NCI-H2029 treated with DMSO at 0.1 percent for 48 hours (cell line): ENCODE measurements at places on chromosomes 4 and X.

DNA sequence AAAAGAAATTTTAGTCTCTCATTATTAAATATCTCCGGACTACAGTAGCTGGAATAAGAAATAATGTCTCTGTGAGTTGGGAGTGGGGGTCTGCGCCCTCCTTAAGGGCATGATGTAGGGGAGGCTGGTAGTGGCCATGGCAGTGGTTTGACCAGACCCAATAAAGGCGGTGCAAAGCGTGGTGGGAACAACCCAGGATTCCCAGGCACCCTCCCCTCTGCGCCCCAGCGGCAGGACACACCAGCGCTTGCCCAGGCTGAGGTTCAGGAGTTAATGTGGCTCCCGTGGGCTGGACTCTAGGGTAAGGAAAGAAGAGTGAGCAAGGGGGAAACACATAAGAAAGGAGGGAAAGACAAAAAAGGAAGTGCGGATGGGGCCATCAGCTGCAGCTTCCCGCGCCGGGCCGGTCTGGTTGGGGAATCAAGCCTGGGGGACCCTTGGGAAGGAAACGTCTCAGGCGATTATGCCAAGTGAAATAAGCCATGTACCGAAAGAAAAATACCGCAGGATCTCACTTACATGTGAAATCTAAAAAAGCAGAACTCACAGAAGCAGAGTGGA lies 157.5 kb upstream of the SMIM31 start:
- DNase-seq, result no peak

- no peak for DNase-seq
Observed at GRCh38 chr4:17098996-17099395, 200.6 kb upstream of the LDB2 start.

- no peak for DNase-seq
Observed at GRCh38 chr4:48130100-48130499, 4.0 kb downstream of the TXK start.

DNA sequence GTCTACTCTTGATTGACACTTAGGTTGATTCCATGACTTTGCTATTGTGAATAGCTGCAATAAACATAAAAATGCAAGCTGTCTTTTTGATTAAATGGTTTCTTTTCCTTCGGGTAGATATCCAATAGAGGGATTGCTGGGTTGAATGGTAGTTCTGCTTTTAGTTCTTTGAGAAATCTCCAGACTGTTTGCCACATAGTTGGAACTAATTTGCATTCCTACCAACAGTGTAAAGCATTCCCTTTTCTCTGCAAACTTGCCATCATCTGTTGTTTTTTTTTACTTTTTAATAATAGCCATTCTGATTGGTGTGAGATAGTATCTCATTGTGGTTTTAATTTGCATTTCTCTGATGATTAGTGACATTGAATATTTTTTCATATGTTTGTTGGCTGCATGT lies 122.2 kb upstream of the PRKG2 start:
- no peak for DNase-seq

DNA sequence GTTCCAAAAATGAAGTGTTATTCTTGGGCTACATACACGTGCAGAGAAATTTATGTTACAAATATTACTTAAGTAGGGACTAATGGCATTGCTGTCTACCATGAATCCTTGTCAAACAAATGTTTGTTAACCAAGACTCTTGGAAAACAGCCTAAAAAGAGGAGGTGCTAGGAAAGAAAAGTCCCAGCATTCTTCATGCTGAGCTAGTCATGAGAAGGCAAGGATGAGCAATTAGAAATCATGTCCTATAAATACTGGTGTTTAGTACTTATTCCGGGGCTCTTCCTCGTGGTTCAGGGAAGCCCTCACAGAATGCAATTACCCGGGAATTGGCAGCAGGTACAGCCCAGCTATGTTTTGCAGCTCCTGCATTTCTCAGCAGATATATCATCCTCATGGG lies 378.1 kb upstream of the FTHL17 start:
- DNase-seq, result no peak

- no peak for DNase-seq
Observed at GRCh38 chrX:15750611-15751154, 12.6 kb downstream of the CA5B start.

DNA sequence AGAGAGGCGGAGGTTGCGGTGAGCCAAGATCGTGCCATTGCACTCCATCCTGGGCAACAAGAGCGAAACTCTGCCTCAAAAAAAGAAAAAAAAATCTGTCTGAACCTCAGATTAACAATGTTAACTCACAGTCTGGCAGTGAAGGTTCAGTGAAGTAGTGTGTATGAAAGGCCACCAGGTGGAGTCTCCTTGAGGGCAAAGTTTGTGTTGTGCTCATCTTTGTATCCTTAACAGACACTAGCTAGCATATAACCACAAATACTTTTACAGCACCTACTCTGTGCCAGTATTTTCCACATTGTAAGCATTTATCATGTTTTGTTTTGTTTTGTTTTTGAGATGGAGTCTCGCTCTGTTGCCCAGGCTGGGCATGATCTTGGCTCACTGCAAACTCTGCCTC lies 46.0 kb upstream of the MGST2 start:
- DNase-seq, result no peak

- DNase-seq, result peak; percentile 62
Observed at GRCh38 chr4:19455850-19456602, 795.7 kb upstream of the SLIT2 start.

- DNase-seq, result no peak
Observed at GRCh38 chr4:102466298-102466697, 34.9 kb upstream of the NFKB1 start.

DNA sequence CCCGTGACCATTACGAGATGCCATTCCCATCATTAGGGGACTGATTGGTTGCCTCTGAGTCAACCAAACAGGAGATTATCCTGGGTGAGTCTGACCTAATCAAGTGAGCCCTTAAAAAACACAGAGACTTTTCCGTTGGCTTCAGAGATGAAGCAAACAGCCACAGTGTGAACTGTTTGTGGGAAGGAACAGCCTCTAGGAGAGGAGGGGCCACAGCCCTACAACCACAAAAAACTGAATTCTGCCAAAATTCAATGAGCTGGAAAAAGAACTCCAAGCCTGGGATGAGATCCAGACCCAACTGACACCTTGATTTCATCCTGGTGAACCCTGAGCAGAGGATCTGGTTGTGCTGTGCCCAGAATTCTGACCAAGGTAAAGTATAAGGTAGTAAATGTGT lies 31.3 kb upstream of the TBL1X start:
- DNase-seq, result no peak

DNA sequence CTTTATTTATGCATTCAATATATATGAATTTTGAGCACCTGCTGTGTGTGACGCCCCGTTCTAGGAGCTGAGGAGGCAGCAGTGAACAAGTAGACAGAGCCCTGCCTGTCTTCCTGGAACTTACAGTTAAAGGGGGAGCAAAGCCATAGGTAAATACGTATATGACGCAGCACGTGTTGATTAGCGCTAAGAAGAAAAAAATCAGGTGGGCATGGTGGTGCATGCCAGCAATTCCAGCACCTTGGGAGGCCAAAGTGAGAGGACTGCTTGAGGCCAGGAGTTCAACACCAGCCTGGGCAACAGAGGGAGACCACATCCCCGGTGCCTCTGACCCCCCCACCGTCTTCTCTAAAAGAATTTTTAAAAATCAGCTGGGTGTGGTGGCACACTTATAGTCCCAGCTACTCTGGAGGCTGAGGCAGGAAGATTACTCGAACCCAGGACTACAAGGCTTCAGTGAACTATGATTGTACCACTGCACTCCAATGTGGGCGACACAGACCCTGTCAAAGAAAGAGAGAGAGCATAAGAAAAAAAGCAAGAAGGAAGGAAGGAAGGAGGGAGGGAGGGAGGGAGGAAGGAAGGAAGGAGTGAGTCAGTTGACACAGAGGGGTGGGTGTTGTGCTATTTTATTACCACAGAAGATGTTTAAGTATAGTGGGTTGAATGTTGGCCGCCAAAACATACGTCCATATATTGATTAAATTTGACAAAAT lies 5.4 kb upstream of the KIAA0232 start:
- no peak for DNase-seq

- DNase-seq, result peak; percentile 59
Observed at GRCh38 chr4:18389115-18389514, 367.6 kb upstream of the LCORL start.

DNA sequence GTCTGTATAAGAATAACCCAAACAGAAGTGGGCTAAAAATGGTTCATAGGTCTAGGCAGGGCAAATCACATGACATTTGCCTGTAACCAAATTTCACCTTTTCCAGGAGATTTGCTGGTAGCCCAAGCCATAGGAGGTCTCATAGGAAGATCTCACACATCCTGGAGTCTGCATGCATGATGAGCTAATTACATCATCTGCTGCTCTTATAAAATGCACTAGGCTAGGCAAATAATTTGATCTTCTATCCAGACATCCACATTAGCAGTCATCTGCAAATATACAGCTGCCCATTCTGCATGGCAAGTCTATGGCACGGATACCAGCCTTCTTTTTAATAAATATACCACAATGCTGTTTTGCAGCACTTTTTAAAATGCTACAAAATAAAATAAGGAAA lies 87.2 kb downstream of the MAPK10 start:
- DNase-seq, result no peak

DNA sequence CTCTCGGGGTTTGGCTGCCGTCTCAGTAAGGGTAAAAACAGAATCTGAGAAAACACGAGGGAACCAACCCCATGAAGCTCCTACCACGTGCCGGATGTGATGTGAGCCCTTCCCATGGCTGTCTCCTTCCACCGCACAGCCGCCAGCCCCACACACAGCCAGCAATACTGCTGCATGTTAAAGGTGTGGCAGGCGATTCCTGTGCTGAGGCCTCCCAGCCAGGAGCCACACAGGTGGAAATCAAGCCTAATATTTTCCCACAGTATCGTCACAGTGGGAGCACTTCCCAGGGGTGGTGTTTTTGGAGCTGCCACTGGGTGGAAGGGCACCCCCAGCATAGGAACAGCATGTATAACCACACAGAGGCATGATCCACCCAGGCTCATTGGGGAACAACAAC lies 77.5 kb downstream of the SLC2A9 start:
- DNase-seq, result no peak

- DNase-seq, result no peak
Observed at GRCh38 chr4:121307445-121308327, 73.1 kb downstream of the QRFPR start.

DNA sequence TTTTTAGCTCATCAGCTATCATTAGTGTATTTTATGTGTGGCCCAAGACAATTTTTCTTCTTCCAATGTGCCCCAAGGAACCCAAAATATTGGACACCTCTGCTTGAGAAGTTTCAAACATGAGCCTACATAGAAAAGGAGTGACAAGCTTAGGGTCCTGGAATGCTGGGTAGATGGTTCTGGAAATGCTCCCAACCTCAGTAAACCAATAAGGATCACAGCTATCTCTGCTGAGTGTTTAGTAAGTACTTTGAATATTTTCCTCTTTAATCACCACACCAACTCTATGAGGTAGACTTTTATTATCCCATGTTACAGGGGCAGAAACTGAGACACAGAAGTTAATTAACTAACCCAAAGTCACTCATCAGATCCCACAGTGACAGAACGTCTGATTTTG lies 164.9 kb upstream of the KLF3 start:
- DNase-seq, result no peak

- no peak for DNase-seq
Observed at GRCh38 chrX:121836000-121836399, 788.6 kb downstream of the GLUD2 start.

GRCh38 chr4:77433418-77433733 lies 172.2 kb upstream of the CXCL13 start:
- DNase-seq, result peak; percentile 63

DNA sequence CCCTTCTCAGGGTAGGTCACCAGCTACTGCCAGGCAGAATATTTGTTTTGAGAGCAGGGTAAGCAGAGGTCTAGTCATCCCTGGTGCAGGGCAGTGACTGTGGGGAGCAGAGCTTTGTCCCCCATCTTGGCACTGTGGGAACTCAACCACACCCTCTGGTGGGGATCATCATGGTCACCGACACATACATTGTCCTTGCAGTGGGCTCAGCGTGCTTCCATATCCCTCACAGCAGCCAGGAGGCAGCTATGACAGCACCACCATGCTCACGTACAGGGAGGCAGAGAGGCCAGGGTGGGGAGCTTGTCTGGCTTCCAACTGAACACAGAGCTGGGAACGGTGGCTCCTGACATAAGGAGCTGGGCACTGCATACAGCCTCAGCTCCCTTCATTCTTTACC lies 102.3 kb downstream of the ENPP6 start:
- no peak for DNase-seq

- DNase-seq, result no peak
Observed at GRCh38 chr4:113112338-113112978, 63.0 kb downstream of the ANK2 start.

- DNase-seq, result no peak
Observed at GRCh38 chr4:128630871-128631270, 178.6 kb upstream of the JADE1 start.

GRCh38 chr4:5143306-5143861 lies 92.1 kb downstream of the STK32B start:
- no peak for DNase-seq

GRCh38 chrX:44035571-44035970 lies 62.4 kb upstream of the NDP start:
- DNase-seq, result no peak

- DNase-seq, result peak; percentile 8
Observed at GRCh38 chr4:48127231-48127630, 6.8 kb downstream of the TXK start.

DNA sequence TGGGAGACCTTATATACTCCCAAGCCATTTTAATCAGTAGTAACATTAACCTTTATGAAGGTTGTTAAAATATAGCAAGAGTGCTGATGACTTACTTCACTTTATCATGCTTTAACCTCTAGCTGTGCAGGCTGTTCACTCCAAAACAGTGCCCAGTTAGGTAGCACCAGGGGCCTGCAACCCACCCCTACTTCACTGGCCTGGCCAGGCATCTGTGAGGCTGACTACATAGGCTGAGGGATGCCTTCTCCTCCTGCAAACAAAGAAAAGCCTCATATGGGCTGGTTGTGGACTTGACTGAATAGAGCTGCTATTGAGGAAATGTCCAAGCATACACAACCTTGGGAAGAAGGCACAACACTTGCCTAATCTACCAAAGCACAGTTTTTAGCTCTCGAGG lies 172.8 kb downstream of the SHROOM3 start:
- no peak for DNase-seq

GRCh38 chr4:102579794-102580462 lies 78.8 kb downstream of the NFKB1 start:
- no peak for DNase-seq
